ENCODE measurements at places on chromosomes 5 and 9.

DNA sequence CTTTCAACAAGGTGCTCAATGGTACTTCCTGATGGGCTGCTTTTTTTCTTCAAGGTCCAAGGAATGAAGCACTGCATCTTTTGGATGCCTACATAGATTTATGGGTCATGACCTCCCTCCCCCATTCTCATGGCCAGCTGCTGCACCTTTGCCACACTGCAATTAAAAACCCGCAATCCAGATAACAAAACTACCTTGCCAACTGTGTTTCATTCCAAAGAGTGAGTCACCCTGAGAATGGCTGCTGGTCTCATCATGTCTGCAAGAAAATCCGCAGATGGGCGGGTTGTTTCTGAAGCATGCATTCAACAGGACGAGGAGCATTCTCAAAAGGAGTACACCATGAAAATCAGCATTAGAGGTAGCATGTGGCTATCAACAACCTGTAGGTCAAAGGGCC is 139.8 kb downstream of the ELAVL2 start:
- DNase-seq = no peak

- DNase-seq = no peak
These were observed 203.5 kb upstream of the HAPLN1 start for GRCh38 chr5:83924171-83924570.

- DNase-seq = peak; percentile 38
These were observed 125.8 kb upstream of the KLF4 start for GRCh38 chr9:107615321-107615720.

- no peak for DNase-seq
These were observed 25.9 kb downstream of the RUSC2 start for GRCh38 chr9:35515766-35516165.

DNA sequence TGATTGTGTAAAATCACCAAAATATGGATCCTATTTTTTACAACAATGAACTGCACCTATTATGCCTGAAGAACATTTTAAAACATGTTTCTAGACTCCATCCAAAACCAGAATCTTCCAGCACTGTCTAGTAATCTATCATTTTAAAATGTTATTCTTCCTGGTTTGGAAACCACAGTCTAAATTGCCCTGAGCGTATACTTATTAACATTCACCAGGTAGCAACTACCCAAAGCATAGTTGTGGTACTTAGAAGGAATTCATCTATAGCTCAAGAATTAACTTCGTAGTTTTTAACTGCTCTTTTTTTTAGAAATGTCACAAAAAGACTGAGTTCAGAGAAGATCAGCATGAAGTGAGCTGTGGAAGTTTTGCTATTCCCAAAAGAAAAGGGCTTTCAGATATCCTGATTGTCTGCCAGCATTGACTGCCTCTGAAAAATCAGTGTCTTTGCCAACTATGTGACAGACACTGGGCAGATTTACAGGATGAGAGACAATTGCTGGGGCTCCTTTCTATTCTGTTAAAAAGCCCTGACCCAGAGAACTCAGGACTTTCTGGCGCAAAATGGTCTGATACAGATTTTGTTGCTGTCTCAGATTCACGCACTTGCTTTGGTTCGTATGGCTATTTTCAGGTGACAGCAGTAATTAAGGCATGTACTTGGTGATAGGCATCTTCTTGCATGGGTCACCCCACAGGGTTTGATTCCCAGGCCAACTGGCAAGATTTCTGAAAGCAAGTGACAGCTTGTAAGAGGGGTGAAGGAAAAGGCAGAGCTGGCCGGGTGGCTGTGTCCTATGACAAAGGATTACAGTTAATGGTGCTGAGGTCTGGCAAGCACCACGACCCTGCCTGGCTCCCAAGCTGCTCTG is 152.5 kb upstream of the RAI14 start:
- no peak for DNase-seq

DNA sequence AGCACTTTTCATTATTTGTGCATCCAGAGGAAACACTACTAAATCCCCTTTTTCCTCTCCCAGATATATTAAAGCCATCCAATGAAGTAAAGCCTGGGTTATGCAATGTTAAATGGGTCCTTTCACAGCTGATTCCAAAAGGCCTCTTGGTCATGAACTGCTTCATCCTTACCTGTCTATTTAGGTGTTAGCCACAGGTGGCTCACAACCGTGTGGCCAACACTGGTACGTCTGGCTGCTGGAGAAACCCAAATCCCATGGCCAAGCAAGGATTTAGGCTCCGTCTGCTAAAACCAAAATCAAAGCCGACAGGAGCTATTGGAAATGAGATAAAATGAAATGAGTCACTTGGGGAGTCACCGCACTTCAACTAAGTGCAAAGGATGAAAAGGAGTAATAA is 193.9 kb downstream of the ADCY2 start:
- no peak for DNase-seq

- no peak for DNase-seq
These were observed 133.6 kb upstream of the NR3C1 start for GRCh38 chr5:143537056-143537455.

GRCh38 chr9:131839281-131840084 is 99.6 kb upstream of the RAPGEF1 start:
- no peak for DNase-seq

DNA sequence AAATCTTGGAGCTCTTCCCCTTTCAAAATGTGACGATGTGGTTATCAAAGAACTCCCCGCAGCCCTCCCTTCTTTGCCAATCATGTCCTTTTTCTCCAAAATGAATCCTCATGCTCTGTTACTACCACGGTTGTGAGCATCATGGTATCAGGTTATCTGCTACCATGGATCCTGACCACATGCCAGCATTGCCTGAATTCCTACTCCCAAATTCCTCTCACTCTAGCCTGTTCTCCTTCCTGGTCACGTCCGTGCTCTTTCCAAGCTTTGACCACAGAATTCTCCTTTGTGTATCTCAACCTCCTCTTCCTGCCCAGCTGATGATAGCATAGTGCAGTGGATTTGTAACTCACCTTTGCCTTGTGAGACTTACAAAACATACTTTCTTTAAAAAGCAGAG is 59.5 kb upstream of the FBXL7 start:
- no peak for DNase-seq

- DNase-seq = no peak
These were observed 309.6 kb downstream of the MLLT3 start for GRCh38 chr9:20312732-20313131.

GRCh38 chr9:108526518-108526917 is 329.3 kb downstream of the ACTL7B start:
- DNase-seq = no peak

GRCh38 chr9:115808108-115808507 is 345.5 kb upstream of the PAPPA start:
- no peak for DNase-seq

- no peak for DNase-seq
These were observed 3.0 kb downstream of the DENND1A start for GRCh38 chr9:123926941-123927340.

DNA sequence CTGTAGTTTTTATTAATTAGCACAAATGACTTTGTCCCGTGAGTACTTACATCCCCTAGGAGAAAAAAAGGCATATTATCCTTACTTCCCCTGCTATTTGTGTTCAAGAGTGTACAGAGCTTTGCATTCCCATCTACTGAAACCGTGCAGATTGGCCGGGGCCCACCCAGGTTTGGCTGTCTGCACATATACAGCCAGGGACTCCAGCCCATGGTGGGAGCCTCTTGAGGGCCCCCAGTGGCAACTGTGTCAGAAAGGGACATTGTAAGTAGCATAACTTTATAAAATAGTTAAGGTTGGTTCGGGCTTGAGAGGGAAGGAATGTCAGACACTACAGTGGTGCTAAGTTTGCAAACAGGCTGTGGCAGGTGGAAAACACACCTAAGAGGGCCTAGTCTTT is 24.7 kb downstream of the PHF2 start:
- no peak for DNase-seq

DNA sequence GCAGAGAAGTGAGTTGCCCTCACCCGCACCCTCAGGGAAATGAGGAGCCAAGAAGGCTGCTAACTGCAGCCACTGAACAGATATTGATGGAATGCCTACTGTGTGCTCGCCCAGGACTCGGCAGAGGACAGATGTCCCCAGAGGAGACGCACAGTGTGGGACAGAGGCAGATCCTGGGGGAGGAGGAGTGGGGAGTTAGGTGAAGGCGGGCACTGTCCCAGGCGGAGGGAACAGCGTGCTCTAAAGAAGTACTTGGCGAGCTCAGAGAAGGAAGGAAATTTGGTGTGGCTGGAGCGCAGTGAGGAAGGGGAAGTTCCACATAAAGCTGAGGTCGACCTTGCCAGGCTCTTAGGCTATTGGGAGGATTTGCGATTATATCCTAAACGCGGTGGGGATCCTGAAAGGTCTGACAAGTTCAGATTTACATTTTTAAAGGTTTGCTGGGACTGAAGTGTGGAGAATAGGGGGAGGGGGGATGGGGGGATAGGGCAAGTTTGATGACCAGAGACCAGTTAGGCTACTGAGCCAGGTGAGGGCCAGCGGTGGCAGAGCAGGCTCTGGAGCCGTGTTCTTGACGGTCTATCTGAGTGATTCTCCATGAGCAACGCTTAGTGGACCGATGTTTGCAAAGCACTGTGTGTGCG is 23.6 kb upstream of the CERCAM start:
- no peak for DNase-seq

GRCh38 chr5:154486427-154486866 is 8.4 kb upstream of the HAND1 start:
- no peak for DNase-seq

DNA sequence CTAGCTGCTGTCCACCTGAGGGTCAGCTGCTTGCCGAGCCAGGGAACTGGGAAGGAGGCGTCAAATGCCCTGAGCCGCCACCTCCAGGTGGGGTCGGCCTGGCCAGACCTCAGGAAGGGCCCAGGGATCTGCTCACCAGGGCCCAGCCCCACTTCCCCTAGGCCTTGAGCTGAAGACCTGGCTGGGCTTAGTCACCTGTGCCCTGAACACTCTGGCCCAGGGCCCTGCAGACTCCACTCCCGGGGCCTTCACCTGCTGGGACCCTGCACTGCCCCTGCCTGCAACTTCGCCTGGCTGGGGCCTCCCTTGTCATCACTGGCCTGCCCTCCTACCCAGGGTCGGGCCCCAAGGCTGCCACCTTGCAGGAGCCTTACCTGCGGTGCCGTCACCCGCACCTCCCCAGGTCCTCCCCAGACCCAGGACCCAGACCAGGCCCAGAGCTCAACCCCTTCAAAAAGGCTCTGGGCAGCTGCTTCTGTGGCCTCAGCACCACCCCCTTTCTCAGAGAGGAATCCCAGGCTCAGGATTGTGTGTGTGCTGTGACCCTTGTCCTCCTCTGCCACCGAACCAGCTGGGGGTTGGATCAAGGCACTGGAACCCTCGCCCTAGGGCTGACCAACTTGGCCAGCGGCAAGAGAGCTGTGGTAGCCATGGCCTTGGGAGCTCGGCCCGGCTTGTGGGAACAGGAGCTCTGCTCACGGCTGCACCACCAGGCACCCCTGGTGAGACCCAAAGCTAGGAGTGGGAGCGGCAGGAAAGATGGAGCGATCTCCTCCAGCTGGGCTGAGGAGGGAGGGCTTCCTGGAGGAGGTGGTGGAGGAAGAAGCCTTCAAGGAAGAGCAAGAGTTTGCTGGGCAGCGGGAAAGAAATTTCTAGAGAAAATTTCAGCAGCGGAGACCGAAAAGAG is 1.2 kb upstream of the NELFB start:
- no peak for DNase-seq

- no peak for DNase-seq
These were observed 39.5 kb downstream of the C9orf152 start for GRCh38 chr9:110168486-110168885.

DNA sequence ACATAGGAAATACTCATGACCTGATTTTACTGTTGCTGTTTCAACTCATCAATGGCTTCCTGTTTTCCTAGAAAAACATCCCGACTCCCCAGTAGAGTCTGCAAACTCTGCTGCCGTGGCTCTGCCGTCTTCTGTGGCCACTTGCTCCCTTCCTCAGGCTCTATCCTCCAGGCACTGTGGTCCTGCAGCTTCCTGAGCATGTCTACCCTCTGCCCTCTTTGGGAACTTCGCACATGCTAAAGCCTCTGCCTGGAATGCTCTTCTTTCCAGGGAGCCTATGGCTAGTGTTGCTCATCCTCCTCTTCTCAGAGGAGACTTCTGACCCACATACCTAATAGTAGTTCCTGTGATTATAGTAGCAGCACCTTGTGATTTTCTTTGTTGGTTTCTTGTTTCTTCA is 256.9 kb downstream of the MAN2A1 start:
- no peak for DNase-seq

GRCh38 chr9:34072868-34073590 is 24.3 kb upstream of the UBAP2 start:
- no peak for DNase-seq

DNA sequence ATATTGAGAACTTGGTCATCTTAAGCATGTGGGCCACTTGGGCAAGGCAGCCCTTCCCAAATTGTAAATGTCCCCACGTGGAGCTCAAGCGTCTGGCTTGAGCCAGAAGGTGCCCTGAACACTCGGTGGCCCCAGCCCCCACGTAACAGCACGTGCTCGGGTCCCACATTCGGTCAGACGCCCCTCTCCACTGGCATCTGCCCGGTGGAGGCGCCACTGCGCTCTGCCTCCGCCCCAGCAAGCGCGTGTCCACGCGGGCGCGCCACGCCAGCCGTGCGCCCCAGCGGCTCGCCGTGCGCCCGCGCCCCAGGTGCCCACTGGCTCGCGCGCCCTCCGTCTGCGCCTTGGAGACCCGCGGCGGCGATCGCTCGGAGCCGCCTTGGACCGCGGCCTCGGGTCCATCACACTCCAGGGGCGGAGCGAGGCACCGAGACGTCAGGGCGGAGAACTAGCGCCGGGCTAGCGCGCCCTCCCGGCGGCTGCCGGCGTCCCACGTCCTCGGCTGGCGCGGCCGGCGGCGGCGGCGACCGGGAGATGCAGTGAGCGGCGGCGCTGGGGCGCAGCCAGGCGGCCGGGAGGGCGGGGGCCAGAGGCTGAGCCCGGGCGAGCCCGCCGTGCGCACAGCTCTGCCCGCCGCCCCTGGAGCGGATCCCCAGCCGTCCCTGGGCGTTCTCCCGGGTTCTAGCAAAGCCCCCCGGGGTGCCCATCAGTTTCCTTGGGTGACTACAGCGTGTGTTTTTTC is at the start of gene PALM2AKAP2:
Gene PALM2AKAP2, plus strand, starts transcription at position 488 of the 742 bp plus-strand sequence. CDS start 291 bp downstream, outside the sequence.
- DNase-seq = no peak

- no peak for DNase-seq
These were observed 5.2 kb downstream of the DENND1A start for GRCh38 chr9:123924727-123925126.

GRCh38 chr9:134620751-134621557 is 20.6 kb upstream of the COL5A1 start:
- no peak for DNase-seq

DNA sequence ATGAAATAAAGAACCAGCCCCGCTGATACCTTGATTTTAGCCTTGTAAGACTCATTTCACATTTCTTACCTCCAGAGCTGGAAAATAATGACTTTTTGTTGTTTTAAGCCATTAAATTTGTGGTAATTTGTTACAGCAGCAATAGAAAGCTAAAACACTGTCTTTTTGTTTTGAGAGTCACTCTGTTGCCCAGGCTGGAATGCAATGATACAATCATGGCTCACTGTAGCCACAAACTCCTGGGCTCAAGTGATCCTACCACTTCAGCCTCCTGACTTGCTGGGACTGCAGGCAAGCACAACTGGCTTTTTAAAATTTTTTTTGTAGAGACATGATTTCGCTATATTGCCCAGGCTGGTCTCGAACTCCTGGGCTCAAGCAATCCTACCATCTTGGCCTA is 34.7 kb upstream of the MYO10 start:
- DNase-seq = no peak

- DNase-seq = no peak
These were observed 108.1 kb downstream of the SNCAIP start for GRCh38 chr5:122420091-122420490.

GRCh38 chr9:110668570-110669167 is at the start of gene MUSK:
TSS of gene MUSK (plus strand) at chr9:110668791. CDS start at chr9:110668905, 114 bp downstream.
- no peak for DNase-seq
